ENCODE measurements at places on chromosomes 1 and 21.

DNA sequence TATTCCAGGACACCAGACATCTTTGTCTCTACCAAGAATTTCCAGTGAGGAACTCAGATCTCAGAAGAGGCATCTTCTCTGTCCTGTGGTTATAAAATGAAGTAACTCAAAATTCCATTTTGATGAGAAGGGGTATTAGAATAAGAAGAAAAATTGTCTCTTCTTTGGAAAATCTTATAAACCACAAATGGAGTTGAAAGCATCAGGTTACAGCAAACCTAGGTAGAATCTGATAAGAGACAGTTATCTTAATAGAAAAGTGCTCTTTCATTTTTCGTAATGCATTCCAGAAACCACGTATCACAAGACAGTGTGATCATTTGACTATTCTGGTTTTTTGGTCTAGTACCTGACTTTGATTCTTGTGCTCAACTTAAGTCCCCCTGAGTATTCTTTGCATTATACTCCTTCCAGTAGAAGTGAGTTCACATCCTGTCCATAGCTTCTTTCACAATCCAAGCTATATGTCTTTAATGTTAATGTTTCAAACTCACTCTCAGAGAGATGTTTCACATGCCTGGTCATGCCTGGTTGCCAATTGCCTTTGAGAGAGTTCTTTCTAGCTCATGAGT lies 120.9 kb upstream of the PRDX6 start:
- no peak for DNase-seq

DNA sequence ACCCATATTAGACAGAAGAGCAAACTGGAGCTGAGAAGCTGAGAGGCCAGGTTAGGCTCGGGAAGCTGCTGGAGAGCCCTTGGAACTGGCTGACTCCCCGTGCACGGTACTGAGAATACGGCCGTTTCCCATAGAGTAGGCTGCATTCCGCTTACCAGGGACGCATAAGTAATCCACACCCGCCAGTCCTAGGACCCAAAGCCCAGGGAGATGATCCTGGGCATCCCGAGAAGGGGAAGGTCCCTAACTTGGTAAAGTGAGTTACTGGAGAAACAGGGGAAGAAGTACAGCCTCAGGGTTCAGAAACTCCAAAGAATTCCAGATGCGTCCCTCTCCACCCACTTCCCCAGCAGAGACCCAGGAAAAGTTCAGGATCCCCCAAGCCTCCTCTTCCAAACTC lies 1.3 kb downstream of the LRRC38 start:
- DNase-seq: no peak

DNA sequence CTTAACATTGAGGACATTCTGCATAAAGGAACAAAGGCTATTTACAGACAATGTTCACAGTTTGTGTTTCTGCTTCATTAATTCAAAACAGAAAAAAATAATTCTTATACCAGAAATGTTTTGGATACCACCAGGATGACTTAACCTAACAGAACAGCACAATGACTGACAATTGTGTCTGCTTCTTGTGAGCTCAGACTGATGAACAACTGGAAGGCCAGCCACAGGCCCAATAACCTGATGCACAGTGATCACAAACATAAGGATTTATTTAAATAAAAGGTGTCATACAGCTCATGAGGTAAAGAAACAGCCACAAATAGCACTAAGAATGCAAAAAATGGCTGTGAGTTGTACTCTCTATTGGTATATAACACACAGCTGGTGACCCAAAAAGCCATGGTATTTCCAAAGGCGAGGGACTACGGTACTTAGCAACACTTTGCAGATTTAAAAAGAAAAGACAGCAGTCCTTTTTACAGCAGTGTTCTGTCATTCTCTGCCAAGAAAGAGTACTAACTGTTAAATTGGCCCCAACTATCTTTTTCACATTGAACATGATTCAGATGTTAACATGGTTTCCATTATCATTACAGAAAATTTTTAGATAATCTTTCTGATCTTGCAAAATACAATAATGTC lies 32.1 kb upstream of the DDAH1 start:
- DNase-seq: no peak

- no peak for DNase-seq
These were observed 33.2 kb downstream of the STUM start for GRCh38 chr1:226581650-226582330.

GRCh38 chr1:225422795-225423517 lies 4.9 kb downstream of the LBR start:
- DNase-seq: no peak

DNA sequence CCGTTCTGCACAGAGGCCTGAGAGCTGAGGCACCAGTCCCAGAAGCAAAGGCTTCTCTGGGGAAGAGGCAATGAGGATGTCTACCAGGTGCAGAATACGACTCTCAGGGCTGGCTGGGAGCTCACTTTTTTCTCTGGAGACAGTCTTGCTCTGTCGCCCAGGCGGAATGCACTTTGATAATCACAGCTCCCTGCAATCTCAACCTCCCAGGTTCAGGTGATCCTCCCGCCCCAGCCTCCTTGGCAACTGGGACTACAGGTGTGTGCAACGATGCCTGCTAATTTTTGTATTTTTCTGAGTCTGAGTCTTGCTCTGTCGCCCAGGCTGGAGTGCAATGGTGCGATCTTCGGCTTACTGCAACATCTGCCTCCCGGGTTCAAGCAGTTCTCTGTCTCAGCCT lies 17.6 kb downstream of the NADK start:
- no peak for DNase-seq

DNA sequence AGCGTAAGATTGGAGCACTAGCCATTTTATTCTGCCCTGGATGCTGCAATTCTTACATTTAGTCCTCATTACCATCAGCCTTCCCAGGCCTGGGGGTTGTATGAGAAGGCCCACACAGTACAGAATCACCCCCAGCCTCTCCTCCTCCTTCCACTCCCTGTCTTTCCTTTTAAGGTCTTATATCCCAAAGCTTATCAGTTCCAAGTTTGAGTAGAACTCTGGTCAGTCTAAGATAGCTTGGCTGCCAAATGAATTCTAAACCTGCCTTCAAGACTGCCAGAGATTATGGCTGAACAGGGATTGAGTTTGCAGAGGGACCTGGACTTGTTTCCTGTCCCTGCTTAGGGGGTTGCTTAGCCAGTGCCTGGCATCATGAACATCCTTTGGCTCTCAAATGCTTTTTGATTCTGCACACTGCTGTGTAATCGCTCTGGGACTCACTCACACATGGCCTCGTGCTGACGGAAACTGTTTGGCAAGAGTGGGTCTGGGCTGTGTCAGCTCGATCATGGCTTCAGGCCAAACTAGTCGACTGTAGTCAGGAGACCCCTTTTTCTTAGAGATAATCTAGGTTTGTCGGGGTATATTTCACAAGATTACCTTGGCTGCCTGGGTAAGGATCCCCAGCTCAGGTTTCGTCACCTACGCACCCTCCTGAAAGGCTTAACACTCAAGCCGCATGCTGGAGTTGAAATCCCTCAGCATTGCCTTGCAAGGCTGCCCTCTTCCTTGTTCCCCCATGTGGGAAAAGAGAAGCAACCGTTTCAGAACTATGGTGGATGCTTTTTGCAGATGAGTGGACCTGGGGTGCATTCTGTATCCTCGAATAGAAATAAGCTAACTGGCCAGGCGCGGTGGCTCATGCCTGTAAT lies 252.6 kb downstream of the NFIA start:
- DNase-seq: peak; percentile 9
